Left cardiac atrium (tissue), 4 donors: ENCODE measurements at places on chromosomes 12 and 14.
A peak's percentile ranks its signal among the peaks of the same experiment; 100 is the strongest.

DNA sequence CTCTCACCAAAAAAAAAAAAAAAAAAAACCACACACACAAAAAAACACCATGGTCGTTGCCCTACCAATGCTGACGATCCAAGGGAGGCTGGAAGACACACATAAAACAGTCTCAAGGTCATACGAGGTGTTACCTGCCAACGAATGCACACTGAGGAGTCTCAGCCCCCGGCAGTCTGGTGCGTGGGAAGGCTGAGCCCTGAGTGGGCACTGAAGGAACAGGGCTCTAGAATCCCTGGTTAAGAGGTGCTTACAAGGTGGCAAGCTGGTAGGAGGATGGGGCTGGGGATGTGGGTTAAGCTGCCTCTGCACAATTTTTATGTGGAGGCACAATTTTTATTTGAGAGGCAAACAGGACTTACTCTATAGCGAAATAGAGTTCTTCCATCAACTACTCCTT, 7.9 kb downstream of the LTBP2 start:
- no peak for DNase-seq

- no peak for DNase-seq
These were observed at the start of gene LAG3 for GRCh38 chr12:6772331-6772695. Gene LAG3, plus strand, starts transcription at chr12:6772520. Its CDS starts 333 bp downstream, at chr12:6772853.

DNA sequence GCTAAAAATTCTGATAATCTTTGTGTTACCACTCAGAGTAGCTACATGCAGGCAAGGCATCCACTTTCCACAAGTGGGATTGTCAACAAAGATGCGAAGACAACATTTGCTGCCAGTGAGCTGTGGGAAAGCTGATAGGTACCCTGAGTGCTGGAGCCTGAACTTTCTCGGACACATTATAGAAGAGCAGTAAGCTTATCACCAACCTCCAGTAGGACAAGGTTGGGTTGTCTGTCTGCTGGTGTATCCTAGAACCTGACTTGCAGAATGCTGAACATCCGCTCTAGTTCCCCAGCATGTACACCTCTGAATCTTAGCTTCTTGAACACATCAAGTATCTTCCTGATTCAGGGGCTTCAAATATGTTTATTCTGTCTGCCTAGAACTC, 103.8 kb upstream of the PPM1H start:
- no peak for DNase-seq

- peak; percentile 14 for DNase-seq
These were observed 586 bp downstream of the TTC6 start for GRCh38 chr14:37595809-37596621.

GRCh38 chr12:64801381-64801780, 23.1 kb upstream of the TBC1D30 start:
- DNase-seq, result no peak

- DNase-seq, result no peak
These were observed 2.6 kb downstream of the GARIN2 start for GRCh38 chr14:67191768-67192290.

GRCh38 chr12:102504280-102504679, 23.9 kb upstream of the IGF1 start:
- no peak for DNase-seq

DNA sequence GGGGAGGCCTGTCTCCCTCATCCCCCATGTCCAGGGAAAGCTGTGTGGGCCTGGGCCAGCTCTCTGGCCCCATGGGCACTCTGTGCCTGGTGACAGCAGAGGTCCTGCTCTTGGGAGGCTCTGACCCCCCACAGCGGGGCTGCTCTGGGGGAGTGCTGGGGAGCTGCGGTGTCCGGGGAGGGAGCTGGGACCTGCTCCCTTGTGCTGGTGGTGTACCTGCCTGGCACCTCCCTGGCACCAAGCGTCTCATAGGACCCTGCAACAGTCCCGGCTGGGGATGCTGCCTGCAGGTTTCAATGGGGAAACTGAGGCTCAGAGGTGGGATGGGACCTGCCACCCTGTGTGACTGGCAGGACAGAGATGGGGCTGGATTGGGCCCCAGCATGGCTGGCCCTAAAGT, 111.3 kb downstream of the KIF26A start:
- no peak for DNase-seq

GRCh38 chr12:85130646-85131045, 94.5 kb downstream of the LRRIQ1 start:
- no peak for DNase-seq

- no peak for DNase-seq
These were observed 163.9 kb upstream of the G2E3 start for GRCh38 chr14:30395065-30395464.

DNA sequence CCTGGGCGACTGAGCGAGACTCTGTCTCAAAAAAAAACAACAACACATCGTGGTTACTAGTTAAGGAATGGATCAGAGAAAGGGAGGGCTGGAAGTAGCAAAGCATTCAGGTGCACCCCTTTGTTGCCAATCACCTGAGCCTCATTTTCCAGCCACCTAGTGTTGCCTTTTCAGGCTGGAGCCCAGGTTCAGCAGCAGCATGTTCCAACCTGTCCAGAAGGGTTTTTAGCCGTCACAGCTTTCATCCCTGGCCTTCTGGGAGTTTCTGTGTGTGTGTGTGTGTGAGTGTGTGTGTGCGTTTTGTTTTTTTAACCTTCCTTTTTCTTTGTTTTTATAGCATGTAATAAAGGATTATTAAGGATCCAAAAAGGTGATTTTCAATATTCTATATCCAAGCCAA, 121.1 kb upstream of the ATF1 start:
- no peak for DNase-seq

- DNase-seq, result no peak
These were observed 191.7 kb upstream of the GSC start for GRCh38 chr14:94961386-94962165.

DNA sequence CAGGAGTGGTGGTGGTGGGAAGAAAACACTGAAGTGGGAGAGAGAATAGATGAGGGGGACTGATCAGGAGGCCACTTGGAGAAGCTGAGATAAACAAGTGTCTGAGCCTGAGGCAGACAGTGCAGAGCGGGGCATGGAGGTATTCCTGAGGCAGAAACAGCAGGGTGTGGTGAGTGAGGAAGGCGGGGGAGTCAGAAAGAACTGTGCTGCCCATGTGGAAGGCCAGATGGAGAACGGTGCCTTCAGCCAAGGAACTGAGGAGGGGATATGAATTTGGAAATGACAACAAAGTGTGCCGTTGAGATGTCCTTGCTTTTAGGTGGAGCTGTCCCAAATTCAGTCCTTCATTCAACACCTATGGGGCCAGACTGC, 13.7 kb downstream of the APPL2 start:
- DNase-seq, result no peak

- DNase-seq, result no peak
These were observed 127.0 kb downstream of the GCH1 start for GRCh38 chr14:54775486-54776140.

GRCh38 chr12:114343585-114344302, 62.2 kb downstream of the TBX5 start:
- DNase-seq, result no peak

DNA sequence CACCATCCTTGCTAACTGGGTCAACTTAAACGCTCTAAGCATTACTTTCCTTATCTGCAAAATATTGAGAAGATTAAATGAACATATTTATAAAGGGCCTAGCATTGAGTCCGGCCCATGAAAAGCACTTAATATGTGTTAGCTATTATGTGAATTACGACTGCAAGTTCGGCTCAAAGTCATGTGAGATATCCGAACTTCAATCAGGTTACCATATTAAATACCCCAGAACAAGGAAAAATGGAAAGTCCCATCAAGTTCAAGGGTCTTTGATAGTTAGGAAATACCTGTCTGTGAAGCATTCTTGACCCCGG, 487 bp upstream of the NRDE2 start:
- no peak for DNase-seq

GRCh38 chr12:68559984-68560850, 50.5 kb upstream of the RAP1B start:
- peak; percentile 65 for DNase-seq

DNA sequence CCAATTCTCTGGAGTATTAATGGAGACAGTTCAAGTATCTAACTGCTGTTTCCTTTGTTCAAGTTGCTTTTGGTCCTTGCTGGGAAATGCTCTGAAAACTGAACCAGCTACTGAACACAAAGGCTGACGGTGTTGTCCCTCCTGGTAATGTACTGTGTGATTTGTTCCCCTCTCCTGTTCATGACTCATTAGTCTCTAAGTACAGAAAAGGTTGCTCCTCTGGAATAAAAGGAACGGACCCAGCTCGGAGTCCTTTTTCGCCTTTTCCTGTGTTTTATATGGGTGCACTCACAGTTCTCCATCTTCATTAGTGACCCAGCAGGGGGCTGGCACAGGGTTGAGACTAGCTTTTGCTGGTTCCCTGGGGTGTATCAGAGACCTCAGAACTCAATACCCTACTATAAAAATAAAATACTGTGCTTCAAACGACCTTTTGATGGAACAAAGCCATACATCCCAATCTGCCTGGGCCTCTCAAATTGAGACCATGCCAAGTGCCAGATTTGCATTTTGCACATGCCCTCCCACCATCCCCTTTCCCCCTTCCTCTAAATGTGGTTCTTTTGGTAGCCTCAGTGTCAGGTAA, 269.7 kb downstream of the RAD51B start:
- DNase-seq, result no peak

DNA sequence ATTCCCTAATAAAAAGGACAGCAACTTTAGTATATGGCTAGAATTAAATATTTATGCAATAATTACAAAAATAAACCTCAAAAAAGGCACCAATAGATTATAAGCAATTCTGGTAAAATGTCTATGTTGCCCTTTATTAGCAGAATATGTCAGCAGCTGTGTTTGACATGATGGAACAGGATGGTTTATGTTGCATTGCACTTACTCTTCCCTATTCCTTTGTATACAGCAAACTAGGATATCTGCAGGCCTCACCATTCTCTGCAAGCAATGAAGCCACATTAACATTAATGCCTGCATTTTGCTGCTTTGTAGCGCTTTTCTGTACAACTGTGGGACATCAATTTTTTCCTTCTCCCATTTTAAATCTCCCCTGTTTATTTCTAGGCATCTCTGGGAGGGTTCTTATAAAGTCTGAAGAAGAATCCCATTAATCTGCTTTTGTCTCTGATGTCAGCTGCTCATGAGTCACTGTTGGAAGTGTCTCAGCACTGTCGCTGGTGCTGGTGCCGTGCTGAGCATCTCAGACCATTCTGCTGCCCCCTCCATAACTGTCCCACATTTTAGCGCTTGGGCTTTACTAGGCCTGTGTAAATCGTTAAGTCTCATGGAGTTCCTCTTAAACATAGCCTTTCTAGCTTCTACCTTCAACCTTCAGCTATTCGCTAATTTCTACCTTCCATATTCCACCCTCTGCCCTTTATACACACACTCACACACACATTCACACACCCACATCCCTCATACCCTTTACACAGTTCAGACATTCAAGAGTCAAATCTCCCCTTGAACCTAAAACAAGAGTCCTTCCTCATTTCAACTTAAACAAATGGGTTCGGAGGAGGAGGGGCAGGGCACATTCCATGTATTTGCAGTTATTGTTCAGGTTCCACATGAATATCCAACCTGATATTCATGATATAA, 64.4 kb upstream of the TRHDE start:
- no peak for DNase-seq

DNA sequence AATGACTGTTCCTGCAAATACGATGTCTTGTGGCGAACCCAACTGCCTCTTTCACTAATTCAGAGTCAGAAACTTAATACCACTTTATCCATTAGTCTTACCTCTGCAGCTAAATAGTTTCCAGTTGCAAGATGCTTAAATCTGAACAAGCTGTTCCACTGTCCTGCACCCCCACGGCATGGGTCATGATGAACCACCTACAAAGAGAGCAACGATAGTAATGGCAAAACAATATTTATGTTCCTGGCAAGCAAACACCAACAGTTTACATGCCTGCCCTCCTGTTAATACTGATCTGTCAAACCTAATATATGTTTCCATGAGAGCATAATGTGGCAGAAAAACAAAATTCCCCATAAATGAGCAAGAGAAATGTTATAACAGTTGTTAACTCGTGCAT, 121.9 kb downstream of the ITPR2 start:
- DNase-seq, result no peak

DNA sequence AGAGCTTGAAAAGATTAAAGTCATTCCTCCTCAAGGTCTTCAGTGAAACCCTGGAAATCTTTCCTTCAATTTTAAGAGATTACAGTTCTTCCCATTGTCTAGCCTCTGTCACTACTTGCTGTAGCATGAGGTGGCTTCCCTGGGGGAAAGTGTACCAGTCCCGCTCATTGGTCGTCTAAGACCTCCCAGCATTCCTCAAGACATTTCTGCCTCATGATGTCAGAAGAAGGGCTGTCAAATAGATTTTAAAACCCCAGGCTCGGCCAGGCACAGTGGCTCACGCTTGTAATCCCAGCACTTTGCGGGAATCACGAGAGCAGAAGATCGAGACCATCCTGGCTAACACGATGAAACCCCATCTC, 46.7 kb downstream of the SMUG1 start:
- no peak for DNase-seq

- no peak for DNase-seq
These were observed 1330.1 kb upstream of the USP15 start for GRCh38 chr12:60930151-60930550.

DNA sequence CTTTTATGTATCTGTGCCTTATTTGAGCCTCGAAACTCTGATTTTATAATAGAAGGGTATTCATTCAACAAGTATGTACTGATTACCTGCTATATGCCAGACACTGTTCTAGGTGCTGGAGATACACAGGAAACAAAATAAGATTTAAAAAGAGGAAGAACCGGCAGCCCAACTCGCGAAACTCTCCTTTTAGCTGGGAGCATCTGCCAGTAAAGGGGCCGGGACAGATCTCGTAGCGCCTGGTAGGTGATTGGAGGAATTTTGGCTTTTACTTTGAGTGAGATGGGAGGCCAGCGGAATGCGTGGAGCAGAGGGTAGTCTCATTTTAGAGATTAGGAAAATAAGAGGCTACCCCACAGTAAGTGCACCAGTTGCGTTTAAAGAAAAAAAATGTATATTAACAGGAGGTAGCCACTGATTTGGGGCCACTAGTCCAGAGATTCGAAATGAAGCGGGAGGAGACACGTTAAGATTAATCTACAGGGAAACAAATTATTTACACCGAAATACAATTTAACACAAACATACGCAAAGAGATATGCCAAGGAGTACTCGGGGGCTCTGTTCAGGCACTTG, 520 bp upstream of the MON2 start:
- DNase-seq, result peak; percentile 33

DNA sequence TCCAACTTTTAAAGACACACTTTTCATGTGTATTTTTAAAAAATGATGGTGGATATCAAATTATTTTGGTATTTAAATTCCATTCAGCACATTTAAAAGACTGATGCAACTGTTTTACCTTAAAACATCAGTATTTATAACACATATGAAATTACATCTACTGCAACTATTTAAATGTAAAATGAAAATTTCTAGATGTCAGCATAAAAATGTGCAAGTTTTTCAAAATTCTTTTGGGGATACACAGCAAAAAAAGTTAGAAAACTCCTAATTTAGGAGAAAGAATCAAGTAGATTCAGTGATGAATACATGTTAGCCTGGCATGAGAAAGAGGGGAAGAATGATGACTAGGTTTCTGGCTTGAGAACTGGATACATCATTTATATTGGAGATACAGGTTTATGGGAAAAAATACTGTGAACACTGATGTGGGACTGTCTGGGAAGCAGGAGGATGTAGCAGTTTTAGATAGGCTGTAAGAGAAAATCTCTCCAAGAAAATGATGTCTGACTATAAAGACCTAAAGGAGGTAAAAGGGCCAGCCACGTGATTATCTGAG, 9.2 kb downstream of the SOS2 start:
- no peak for DNase-seq
